ENCODE measurements at places on chromosomes 7 and 10.

DNA sequence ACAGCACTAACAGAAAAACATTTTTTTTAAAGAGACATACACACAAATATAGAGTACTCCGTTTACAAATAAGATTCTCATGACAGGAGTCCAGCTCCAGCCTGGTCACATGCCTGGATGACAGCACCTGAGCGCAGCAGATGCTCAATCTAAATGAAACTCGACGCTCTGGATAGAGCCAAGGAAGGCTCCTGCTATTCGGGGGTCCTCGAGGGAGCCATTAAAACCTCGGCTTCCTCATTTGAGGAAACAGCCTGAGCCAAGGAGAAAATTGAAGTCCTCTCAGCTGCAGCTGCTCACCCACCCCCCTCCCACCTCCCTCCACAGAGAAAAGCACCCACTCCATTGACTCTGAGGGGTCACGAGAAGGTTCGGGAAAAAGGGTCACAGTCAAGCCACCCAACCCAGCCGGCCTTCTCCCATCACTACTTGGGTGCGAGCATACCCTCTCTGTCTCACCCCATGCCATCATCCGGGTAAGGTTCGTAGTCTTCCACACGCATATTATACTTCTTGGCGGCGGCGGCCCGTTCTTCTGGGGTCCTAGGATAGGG lies 673 bp downstream of the NDUFB8 start:
- DNase-seq, result peak; percentile 34

- DNase-seq, result no peak
These were observed 27.6 kb downstream of the GCC1 start for GRCh38 chr7:127557803-127558202.

GRCh38 chr7:35032166-35032565 lies 5.1 kb downstream of the DPY19L1 start:
- DNase-seq, result no peak

DNA sequence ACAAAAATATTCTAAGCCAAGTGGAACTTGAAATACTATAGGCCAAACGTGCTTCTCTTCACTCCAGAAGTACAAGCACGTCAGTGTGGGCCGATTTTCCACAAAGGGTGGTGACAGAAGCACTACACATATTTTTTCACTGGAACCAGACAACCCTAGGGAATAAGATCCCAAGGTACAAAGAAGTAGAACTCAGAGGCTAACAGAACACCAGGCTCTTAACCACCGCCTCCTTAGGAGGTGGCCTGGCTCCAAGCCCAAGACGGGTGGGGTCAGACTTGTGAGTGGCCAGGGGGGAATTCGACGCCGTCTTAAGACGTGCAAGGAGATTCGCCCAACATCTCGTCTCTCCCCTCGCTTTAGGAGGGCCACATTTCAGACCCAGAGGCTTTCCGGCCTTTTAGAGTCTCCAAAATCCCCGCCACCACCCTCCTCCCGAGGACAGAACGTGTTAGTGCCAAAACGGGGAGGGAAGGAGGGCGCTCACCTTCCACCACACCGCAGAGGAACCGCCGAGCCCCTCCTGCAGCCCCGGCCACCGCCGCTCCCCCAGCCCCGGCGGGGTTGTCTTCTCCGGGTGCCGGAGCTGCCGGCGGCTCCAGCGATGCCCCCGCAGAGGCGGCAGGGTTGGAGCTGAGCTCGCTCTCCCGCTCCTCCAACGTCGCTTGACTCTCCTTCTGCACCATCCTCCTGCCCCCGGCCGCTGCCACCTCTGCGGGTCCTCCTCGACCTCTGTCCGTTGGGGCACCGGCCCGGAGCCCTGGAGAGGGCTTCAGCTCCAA lies 716 bp downstream of the OGA start:
- DNase-seq, result peak; percentile 94

DNA sequence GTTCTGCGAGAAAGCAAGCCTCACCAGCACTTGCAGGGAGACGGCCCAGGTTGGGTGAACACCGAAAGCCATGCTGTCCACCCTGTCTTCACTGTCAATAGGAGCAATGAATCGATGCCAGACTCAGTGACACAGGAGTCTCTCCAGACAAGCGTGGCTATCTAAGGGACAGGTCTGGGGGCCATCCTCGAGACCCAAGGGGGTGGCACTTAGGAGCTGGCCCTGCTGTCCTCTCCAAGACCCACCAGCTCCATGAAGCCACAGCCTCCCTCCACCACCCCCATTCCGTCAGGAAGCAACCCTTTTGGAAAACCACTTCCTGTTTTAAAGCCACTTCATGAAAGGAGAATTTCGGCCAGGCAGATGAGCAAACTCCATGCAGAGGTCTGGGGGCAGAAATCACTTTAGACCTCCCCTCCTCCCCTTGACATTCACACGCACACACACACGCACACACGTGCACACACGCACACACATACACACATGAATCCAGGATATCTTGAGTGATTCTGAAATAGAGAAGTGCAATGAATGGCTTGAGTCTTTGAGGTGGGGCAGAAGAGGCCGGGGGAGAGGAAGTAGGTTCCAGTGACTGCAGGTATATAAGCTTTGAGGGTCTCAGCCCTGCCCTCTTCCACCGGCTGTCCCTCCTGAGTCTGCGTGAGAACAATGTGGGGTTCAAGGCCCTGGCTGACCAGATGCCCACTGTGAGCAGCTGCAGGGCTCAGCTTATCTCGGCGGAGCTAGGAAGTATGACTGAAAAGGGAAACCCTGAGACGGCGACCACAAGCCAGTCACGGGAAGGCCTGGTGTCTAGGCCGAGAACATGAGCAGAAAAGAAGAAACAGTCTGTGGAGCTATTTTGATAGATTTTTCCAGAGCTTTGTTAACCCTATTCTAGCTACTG lies 25.0 kb downstream of the RGS10 start:
- DNase-seq, result peak; percentile 94

GRCh38 chr7:45927721-45928120 lies 6.6 kb upstream of the IGFBP3 start:
- no peak for DNase-seq

DNA sequence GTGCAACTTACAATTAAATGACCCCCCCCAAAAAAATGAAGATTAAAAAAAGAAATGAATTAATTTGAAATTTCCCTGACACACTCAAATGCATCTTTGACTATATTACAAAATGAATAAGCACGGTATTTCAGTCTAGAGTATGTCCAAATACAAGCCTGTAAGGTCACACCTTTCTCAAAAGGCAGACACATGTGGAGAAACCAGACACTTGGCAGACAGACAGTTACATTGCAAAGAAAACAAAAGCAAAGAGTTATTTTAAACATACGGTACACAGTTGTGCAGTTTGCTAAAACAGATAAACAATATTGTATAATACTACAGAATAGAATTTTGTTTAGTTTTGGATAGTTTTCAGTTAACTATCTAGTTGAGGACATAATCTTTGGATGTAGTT lies 153.0 kb downstream of the ATE1 start:
- DNase-seq, result no peak

- DNase-seq, result peak; percentile 99
These were observed 30.6 kb downstream of the CISD1 start for GRCh38 chr10:58299580-58299979.

GRCh38 chr7:35253460-35253709 lies 515 bp downstream of the TBX20 start:
- DNase-seq, result no peak

GRCh38 chr7:44177570-44178131 lies 11.6 kb downstream of the GCK start:
- no peak for DNase-seq

DNA sequence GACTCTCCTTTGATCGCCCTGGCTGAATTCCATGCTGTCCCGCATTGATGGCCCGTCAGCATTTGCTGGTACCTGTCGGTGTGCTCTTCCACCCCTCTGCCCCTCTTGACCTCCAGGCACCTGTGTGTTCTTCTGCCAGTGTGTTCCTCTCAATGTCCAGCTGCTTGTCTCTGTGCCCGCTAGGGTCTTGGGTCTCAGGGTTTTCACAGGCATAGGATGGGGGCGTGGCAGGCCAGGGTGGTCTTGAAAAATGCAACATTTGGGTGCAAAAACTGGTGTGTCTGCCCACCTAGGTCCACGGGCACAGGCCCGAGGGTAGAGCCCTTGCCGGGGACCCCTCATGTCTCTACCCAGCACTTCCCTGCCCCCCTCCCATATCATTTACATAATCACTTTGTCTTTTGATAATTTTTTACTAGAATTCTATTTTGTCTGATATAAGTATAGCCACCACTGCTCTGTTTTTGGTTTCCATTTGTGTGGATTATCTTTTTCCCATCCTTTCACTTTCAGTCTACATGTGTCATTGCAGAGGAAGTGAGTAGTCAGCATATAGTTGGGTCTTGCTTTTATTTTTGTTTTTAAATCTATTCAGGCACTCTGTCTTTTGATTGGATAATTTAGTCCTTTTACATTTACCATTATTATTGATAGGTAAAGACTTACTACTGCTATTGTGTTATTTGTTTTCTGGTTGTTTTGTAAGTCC lies 46.6 kb upstream of the ADRA2A start:
- DNase-seq, result no peak

- no peak for DNase-seq
These were observed 55.7 kb upstream of the ZRANB1 start for GRCh38 chr10:124886195-124886594.

DNA sequence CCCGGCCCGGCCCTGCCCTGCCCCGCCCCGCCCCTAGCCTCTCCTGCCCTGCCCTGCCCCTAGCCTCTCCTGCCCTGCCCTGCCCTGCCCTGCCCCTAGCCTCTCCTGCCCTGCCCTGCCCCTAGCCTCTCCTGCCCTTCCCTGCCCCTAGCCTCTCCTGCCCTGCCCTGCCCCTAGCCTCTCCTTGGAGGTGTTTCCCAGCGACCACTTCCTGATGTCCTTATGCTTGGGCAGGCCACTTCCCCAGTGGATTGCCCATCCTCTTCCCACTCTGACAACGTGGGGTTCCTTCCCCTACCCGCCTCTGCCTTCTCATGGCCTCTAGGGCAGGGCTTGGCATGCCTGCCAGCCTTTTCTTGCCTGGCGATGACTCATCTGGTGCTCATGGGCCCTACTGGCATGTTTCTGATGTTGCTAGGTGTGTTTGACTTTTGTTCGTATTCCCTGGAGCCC lies 21.2 kb downstream of the PRXL2A start:
- DNase-seq, result no peak

- no peak for DNase-seq
These were observed 66.9 kb downstream of the MLLT10 start for GRCh38 chr10:21600804-21601433.

GRCh38 chr10:42479057-42479456 lies 159.3 kb downstream of the ZNF33B start:
- DNase-seq, result no peak

- no peak for DNase-seq
These were observed 490 bp downstream of the KIN start for GRCh38 chr10:7787150-7787856.

GRCh38 chr10:10796061-10796773 lies 221.5 kb upstream of the CELF2 start:
- DNase-seq, result no peak

DNA sequence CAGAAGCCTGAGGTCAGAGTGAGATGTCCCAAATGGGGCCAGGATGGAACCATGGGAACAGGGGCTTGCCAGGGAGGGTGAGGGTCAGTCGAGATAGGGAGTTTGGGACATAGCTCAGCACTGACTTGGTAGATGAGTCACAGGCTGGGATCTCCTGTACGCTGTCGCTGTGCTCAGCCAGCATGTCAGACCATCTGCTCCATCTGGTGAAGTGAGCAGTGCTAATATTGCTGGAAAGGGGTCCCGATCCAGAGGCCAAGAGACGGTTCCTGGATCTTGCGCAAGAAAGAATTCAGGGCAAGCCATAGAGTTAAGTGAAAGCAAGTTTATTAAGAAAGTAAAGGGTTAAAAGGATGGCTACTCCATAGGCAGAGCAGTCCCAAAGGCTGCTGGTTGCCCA lies 505.6 kb downstream of the GALNT17 start:
- DNase-seq, result no peak

- no peak for DNase-seq
These were observed 171.1 kb downstream of the GLI3 start for GRCh38 chr7:42065942-42066341.

DNA sequence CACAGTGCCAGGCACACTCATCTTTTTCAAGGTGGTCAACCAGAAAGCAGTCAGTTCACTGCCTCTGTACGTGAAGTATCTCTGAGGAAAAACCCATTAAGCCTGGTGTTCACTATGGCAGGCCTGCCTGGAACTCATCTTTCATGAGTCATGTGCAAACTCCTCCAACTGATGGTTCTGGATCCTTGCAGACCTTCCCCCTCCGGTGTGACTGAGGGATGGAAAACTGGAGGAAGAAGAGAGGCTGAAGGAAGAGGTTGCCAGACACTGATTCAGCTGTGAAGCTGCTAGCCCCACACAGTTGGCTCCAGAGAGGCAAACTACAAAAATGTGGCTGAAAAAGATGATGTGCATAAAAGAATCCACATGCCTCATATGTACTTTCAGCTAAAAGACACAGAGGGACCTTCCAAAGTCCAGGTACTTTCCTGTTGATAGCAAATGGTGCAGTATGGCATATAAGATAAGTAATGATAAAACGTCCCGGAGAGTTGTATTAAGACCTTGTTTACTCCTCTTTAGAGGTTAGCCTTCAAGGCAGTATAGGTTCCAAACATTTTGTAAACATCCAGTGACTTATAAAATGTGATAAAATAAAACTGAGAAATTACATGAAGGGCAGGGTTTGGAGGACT lies 2.7 kb downstream of the CYP3A5 start:
- no peak for DNase-seq

DNA sequence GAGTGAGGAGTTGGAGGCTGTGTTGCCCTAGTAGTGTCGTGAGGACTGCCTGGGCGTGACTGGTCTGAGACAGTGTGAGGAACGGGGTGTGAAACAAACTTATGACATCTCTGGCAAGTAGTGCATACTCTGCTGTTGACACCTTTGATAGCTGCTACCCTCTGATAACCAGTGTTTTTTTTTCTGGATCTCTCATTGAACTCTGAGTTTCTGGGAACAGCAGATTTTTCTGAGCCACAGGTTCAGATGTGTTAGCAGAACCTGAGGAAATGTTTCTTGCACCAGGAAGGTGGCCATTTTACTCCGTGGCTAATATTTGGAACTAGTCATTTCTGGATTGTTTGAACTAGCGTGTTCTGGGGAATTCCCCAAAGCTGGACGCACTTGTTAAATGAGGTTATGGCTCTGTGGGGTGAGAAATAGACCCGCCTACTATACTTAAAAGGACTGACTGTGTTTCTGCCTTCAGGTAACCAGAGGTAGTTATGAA lies 52.9 kb downstream of the AUTS2 start:
- no peak for DNase-seq

DNA sequence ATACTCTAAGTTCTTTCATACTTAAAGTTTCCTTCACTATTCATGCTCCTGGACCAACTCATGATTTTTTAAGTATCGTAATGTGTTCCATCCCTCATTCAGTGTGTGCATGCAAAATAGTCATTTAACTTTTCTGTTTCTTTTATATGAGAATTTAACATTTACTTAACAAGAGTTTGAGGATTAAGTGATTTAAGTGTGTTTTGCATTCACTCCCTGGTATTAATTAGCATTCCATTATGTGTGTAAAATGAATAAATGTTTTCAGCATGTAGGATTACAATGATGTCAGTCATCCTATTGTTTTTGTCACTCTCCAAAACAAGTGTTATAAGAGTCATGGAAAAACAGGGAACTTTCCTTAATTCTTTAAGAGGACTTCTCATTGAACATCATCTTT lies 457.7 kb downstream of the IPMK start:
- no peak for DNase-seq

All from Kasumi-1 (cell line).